Activated B cell treated with CpG ODN at 0.5 μM for 24 hours (primary cell): ENCODE measurements at places on chromosomes 13 and 19. TPM values are rescaled to one million over a fixed set of nuclear protein-coding genes. Genes with fewer than 3 reads are reported as not detected.

Gene KLK5
- total RNA-seq: not detected in 2 replicates

Gene TUBA3C
- total RNA-seq: not detected in 2 replicates

Gene RNF113B
- total RNA-seq: not detected in 2 replicates

DNA sequence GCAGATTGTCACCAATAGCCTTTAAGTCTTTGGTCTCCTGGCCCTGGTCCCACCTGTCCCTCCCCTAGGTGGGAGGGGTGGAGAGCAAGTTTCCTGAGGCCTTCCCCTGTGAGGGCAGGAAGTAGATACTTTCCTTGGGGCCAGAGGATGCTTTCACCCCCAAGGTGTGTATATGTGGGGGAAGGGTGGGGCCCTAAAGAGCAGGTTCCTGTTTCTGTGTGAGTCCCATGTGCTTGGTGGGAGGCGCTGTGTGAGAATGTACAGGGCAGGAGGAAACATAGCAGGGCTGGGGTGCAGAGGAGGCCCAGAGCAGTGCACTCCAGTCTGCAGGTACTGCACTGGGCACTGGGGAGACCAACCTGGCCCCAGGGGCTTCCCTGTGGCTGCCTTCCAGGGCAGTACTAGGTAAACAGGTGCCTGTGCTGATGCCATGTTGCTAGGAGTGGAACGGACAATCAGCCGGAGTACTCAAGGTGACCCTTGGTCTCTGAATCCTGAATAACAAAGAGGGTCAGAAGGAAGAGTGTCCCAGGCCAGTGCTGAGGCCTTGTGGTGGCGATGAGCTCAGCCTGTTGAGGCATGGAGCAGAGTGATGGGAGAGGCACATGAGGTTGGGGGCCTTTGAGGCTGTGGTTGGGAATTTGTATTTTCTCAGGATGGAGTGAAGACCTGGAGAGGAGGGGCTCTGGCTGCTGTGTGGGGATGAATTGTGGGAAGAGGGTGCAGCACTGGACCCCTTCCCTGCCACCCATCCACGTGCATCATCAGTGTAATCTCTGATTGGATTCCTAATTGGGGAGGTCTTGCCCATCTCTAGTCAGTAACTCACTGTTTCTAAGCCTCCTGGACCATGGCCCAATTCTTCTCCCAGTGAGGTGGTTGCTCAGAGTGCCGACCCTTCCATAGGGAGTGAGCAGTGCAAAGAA, 5.1 kb downstream of the EGLN2 start:
- peaks cover 79% of the 10 kb centered on the region for H3K36me3 ChIP-seq
- H3K27me3 ChIP-seq: no peaks in the 10 kb centered on the region
- peak; percentile 46 for DNase-seq
- peak overlapping the region; percentile 92 for H3K27ac ChIP-seq
- H3K4me1 ChIP-seq: peaks cover 87% of the 10 kb centered on the region
- peak overlapping the region; percentile 72 for H3K4me3 ChIP-seq

- peaks cover 34% of the 10 kb centered on the region for H3K36me3 ChIP-seq
- no peaks in the 10 kb centered on the region for H3K27me3 ChIP-seq
- H3K4me3 ChIP-seq: peak overlapping the region; percentile 64
These were observed 26.3 kb downstream of the EPS15L1 start for GRCh38 chr19:16445238-16446107.

DNA sequence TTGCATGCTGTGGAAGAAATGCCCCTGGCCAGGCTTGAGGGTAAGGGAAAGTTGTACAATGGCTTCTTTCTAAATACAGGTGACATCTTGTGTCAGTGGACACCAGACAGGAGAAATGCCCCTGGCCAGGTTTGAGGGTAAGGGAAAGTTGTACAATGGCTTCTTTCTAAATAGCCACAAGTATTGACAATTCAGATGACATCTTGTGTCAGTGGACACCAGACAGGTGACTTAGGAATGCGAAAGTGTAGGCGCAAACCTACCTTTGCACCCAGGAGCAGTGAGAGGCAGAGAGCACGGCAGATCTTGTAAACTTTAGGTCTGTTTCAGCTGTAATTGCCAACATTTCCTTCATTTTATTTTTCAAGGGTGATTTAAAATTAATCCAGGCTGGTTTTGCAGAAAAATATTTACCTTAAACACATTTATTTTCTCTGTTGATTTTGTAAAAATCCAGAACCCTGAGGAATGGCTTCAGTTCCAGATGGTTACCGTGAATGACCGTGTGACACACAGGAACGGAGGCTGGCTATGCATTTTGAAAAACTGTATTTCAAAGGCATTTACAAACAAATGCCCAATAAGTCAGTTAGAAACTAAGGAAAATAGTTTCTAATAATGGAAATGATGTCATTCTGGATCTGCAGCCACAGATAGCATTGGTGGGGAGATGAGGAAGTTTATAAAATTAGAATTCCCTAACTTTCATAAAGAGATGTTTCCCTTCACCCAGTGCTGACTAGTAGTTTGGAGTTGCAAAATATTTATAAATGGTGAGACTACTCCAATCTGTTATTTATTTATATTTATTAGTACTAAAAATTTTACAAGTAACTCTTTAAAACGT, 34.9 kb downstream of the TNFSF13B start:
- DNase-seq: no peak
- peaks cover 3% of the 10 kb centered on the region for H3K36me3 ChIP-seq
- no peak overlapping the region for H3K4me3 ChIP-seq
- H3K4me1 ChIP-seq: no peaks in the 10 kb centered on the region
- H3K27me3 ChIP-seq: no peaks in the 10 kb centered on the region

- H3K36me3 ChIP-seq: no peaks in the 10 kb centered on the region
- H3K4me3 ChIP-seq: no peak overlapping the region
- no peaks in the 10 kb centered on the region for H3K27me3 ChIP-seq
- DNase-seq: no peak
These were observed 148.5 kb downstream of the ZNF486 start for GRCh38 chr19:20315543-20315942.
